ENCODE measurements at places on chromosomes 7 and 10.

DNA sequence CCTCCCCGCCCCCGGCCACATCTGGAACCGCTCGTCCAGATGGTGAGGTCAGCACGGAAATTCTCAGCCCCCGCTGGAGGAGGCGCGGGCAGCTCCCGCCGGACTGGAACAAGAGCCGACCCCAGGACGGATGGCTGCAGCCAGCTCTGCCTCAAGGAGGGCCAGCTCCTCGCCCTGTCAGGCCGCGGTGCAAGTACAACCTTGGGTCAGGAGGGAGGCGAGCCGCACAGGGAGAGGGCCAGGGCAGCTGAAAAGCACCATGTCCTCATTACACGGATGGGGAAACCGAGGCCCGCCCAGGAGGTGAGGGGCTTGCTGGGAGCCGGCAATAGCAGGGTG, 3.8 kb upstream of the GRIFIN start:
- peaks cover 13% of the 10 kb centered on the region for H3K4me1 ChIP-seq
- no peak overlapping the region for H3K4me3 ChIP-seq
- H3K36me3 ChIP-seq, result no peaks in the 10 kb centered on the region
- DNase-seq, result no peak

GRCh38 chr7:93205046-93205445, 21.2 kb downstream of the HEPACAM2 start:
- no peaks in the 10 kb centered on the region for H3K36me3 ChIP-seq
- H3K27ac ChIP-seq, result no peak overlapping the region
- H3K4me3 ChIP-seq, result no peak overlapping the region
- DNase-seq, result no peak
- no peaks in the 10 kb centered on the region for H3K4me1 ChIP-seq

- DNase-seq, result no peak
- H3K4me3 ChIP-seq, result no peak overlapping the region
- H3K27me3 ChIP-seq, result no peaks in the 10 kb centered on the region
- H3K36me3 ChIP-seq, result no peaks in the 10 kb centered on the region
- H3K27ac ChIP-seq, result no peak overlapping the region
These were observed 128.6 kb upstream of the KCTD7 start for GRCh38 chr7:66500087-66500486.

DNA sequence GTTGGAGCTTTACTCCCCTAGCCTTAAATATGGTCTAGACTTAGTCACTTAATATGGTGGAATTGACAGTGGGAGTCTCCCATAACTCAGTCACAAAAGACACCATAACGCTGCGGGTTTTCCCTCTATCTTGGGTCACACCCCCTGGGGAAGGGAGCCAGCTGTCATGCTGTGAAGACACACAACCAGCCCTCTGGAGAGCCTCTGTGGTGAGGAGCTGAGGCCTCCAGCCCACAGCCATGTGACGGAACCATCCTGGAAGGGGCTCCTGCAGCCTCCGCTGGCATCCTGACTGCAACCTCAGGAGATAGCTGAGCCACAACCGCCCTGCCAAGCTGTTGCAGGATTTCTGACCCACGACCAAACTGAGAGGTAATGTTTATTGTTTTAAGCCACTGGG, 37.9 kb downstream of the PAXIP1 start:
- H3K36me3 ChIP-seq, result peaks cover 28% of the 10 kb centered on the region
- H3K4me3 ChIP-seq, result no peak overlapping the region
- no peaks in the 10 kb centered on the region for H3K4me1 ChIP-seq
- no peak for DNase-seq
- no peak overlapping the region for H3K27ac ChIP-seq
